Cardiac septum (tissue), 1 donor: ENCODE measurements at places on chromosomes 2 and 18.
A peak's percentile ranks its signal among the peaks of the same experiment; 100 is the strongest.

DNA sequence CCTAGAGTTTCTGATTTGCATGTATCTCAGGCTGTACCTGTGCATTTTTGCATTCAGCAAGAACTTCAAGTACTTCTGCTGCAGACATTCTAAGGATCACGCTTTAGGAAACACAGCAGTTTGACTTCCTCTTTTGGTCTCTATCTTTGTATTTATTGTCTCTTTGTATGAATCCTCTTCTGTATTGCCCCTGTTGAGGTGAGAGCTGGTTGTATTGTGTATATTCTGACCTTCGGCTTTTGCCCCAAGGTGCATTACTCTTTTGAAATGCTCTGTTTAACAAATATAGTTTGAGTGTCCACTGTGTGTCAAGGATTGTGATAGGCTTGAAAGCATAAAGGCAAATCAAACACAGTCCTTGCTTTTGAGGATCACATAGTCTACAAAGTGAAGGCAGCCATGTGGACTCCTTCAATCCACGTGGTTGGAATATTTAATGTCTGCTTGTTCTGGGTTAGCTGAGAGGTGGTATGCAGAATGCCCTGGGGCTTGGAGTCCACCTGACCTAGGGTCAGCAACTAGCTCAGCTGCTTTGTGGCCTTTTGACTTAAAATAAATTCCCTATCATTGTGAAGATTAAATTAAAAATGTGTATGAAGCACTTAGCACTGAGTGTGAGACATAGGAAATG, 108.1 kb downstream of the LYPD6 start:
- DNase-seq, result no peak

GRCh38 chr2:240591784-240592183, 5.2 kb downstream of the CAPN10 start:
- DNase-seq, result peak; percentile 60

- no peak for DNase-seq
Measured at GRCh38 chr2:12048550-12048949, 302.1 kb downstream of the LPIN1 start.

DNA sequence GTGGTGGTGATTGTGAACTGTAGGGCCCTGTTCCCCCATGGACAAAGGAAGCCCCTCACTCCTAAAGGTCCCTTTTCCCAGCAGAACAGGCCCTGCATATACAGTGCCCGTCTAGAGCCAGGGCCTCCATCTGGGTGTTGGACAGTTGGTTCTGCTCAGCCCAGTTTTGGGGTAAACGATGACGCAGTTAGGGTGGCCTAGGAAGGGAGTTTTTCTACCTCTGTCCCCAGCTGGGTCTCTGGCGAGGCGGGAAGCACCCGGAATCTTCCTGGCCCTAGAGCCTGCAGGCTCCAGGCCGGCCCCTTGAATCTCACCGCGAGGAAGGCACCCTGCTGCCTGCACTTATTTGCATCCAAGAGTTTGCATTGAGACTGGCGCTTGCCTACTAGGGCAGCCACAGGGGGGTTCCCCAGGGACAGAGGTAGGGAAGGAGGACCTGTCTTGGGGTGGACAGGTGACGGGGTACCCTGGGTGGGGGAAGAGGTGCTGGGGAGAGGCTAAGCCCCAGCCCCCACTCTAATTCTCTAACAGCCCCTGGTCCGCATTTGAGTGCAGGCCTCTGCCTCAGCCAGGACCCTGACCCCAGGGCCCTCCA, 529 bp upstream of the MTA3 start:
- no peak for DNase-seq

- DNase-seq, result no peak
Measured at GRCh38 chr18:74196220-74197119, 48.1 kb downstream of the TIMM21 start.

DNA sequence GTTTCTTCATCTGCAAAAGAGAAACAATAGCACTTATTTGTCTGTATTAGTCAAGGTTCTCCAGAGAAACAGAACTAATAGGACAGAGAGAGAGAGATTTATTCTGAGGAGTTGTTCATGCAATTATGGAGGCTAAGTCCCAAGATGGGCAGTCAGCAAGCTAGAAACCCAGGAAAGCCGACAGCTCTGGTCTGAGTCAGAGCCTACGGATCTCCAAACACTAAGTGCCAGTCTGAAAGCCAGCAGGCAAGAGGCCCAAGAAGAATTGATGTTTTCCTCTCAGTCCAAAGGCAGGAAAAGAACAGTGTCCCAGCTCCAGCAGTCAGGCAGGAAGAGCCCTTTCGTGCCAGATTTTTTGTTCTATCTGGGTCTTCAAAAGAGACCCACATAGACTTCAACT, 36.5 kb upstream of the SLC66A3 start:
- DNase-seq, result no peak

DNA sequence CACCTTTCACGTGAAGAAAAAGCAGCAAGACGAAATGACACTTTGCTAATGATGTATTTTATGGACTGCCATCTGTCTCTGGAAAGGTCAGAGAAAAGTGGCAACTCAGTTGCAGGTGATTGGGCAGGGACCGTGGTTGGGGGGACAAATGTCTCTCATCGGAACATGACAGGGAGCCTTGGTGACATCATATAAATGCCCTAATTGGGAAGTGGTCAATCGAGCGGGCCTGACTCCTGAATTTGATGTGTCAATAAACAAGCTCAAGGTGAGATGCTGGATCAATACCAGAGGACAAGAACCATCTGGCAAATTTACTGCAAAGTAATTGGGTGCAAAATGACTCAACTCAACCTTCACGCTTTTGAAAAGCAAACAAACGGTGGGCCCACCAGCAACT, 151.9 kb upstream of the SKOR2 start:
- no peak for DNase-seq

DNA sequence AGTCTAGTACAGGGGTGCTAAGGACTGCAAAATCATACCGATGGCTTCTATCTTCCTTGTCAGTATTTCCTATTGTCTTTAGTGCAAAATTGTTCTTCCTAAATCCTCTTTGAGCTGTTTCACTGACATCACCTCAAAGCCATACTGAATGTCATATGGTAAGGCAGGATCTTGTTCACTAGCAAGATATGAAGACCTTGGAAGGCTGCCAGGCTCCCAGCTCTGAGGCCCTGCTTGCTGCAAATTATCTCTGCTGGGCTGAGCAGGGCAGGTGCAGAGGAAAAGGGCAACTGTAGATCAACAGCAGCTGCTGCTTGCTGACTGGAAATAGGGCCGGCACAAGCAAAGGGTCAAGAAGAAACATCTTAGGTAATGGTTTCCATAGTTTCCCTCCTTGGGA, 58.2 kb downstream of the PMAIP1 start:
- DNase-seq, result no peak

DNA sequence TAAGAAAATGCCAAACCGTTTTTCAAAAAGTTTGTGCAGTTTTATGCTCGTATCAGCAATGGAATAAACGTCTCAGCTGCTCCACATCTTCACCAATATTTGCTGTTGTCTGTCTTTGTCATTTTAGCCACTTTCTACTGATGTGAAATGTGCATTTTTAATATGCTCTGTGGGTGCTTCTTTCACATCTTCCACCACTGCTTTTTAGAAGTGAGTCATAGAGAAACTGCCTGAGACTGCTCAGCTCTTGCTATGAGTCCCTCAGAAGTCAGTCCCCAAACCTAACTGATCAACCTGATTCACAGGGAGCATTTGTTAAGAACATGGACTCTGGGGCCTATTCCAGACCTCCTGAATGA, 41.0 kb upstream of the EPC2 start:
- DNase-seq, result no peak

DNA sequence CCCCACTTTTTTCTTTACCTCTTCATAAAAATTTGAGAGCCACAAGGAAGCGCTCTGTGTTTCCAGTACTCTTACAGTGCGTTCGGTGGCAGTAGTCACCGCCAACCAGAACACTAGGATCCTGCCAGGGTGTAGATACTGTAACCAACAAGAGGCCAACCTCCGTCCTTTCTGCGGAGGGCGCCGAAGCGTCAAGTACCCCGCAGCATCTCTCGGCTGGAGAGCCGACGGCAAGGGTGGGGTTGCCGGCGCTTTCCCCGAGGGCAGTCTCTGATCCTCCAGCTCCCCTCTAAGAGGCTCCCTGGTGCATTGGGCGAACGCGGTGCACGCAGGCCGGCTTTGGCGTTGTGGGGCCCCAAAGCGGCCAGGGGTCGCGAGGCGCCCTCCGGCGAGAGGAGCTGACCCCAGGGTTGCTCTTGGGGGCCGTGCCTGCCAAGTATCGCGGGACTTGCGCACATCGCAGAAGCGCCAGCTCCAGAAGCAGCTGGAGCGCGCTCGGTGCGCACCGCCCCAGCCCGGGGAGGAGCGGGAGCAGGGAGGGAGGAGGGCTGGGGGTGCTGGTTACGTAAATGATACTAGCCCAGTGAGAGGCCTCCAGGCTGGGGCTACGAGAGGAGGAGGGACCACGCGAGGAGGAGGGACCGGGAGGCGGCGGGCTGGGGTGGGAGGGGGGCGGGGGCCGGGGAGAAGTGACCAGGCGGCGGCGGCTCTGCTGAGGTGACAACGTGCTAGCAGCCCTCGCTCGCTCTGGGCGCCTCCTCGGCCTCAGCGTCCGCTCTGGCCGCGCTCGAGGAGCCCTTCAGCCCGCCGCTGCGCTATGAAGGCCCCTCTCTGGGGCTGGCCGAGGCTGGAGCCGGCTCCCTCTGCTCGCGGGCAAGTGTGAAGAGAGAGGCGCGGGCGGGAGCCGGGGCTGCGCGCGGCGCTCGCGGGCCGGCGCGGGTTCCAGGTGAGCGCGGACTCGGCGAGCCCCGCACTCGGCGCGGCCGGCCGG, at the start of gene GALNT13:
TSS of gene GALNT13 (plus strand) at position 692 of the 991 bp plus-strand sequence.
- no peak for DNase-seq

GRCh38 chr2:132581591-132581990, 88.4 kb downstream of the LYPD1 start:
- DNase-seq, result no peak

DNA sequence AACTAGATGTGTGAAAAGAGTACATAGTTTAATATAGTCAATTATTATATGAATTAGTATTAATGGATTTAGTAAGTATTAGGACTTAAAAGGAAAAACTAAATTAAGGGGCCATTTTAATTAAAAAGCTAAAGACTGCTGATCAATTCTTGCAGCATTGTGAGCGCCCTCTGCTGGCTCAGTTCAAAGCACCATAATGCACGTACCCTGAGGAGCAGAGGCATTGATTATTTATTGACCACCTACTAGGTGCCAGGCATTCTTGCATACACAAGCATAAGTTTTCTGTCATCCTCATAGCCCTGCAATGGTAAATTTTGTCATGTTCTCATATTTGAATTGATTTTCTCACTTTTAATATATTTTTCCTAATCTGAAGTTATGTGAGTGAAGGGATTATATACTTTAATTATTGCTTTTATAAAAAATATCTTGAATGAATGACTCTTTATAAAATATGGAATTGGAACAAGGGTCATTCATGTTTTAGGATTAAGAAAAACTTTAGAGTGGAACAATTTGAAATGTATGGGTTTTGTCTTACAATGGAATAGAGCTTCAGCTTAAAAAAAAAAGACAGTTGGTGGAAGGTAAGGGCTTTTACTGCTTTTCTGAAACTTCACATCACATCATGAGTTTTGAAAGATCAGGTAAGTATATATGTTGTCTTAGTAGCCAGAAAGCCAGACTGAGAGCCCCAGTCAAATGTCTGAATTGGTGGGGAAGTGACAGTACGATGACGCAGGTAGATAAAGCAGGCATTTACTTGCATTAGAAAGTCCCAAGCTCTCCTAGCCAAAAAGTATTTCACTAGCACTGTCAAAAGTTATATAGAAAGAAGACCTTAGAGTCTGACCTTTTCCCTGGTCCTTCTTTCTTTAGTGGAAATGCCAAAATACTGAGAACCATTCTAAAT, 9.7 kb downstream of the ITGA4 start:
- DNase-seq, result no peak

DNA sequence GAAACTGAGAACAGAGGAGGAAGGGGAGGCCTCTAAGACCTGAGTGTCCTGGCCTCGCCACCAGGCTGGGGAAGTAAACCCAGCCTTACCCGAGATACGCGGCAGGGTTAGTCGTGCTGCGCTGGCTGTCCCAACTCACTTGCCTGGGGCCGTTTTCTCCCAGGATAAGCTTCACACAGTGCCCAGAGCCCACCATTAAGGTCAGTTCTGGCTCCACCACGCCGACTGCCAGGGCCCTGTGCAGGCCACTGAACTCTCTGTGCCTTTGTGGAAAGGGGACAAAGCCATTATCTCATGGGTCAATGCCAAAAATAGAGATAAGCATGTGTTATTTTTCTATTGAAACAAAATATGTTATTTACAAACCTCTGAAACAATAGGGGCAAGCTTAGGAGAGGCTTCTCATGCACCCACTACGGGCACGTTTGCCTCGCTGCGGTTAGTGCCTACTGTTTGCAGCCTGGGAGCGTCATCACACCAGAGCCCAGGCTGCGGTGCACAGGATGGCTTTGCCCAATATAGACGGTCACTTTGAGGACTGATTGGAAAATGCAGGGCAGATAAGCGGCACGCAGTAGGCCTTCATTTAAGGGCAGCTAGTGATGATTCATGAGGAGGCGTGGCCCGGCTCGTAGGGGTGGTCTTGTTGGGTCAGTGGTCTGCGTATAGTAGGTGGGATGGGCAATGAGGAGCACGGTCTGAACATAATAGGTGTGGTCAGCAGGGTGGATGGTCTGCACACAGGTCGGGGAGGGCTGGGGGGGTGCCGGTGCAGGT, 242.1 kb downstream of the GLI2 start:
- no peak for DNase-seq

DNA sequence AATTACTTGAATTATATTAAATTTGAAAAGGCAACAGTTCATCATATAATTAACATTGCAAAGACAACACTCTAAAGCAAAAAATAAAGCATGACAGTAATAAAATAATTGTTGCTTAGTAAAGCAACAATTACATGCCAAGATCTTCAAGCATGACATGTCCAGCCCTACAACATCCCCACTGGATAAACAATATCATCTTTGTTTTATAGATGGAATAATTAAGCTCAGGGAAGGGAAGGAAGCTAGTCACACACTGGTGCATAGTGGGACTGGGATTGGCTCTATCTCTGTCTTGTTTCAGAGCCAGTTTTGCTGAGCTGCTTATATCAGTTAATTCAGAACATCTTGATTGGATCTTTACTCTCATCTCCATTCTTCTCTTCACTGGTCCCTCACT, 49.9 kb upstream of the PARD3B start:
- DNase-seq, result no peak

- DNase-seq, result no peak
Measured at GRCh38 chr2:96347395-96347794, 11.8 kb downstream of the NCAPH start.

GRCh38 chr2:78202986-78203670, 681.0 kb upstream of the LRRTM4 start:
- DNase-seq, result no peak

DNA sequence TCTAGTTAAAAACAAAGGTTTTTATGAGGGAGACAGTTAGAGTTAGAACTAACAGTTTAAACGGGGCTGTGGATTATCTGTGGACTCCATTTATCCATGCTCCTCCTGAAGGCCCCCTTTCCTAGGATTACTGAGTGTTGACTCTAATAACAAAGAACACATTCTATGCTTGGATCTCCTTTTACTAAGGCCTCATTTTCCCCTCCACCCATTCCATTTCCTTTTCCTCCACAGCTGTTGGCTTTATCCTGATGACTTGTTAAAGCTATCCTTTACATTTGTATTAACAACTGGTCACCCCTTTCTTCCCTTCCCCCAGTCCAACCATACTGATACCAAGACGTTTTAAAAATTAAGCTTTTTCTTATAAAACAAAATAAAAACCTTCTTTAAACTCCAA, 220.6 kb downstream of the SRBD1 start:
- DNase-seq, result no peak

- no peak for DNase-seq
Measured at GRCh38 chr2:100043891-100044255, 98.5 kb downstream of the AFF3 start.

- no peak for DNase-seq
Measured at GRCh38 chr2:177688844-177689243, 296.3 kb downstream of the AGPS start.
